ENCODE measurements at places on chromosomes 1 and 21.

DNA sequence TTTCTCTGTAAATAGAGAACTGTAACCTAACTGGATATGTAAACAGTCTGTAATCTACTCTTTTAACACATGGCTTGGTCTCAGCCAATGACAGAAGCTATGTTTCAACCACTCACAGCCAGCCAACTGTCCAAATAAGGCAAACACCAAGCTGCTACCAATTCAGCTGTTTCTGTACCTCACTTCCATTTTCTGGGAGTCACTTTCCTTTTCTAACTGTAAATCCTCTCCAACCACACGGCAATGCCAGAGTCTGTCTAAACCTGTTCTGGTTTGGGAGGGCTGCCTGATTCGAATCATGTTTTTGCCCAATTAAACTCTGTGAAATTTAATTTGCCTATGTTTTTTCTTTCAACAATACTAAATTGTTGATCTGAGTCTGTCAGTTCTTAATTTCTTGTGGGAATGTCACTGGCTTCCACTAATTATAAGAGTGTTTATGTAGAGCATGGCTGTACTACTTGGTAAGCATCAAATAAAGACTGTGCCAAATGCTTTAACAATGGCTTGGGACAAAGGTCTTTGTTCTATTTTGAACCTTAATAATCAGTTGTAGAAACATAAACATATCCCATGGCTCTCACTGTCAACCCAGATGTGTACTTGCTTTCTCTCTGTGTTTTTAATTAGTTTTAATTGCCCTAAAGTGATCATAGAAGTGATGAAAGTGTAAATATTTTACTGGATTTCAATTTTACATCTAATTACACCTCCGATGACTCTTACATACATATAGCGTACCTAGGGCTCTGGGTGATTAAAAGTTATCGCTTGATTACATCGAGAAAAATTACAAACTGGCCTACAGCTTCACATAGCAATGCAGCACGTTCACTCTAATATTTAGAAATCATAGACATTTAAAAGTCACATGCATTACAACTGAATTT, 1144.6 kb upstream of the TMPRSS15 start:
- DNase-seq: no peak

- no peak for DNase-seq
These were observed 59.9 kb upstream of the SPOCD1 start for GRCh38 chr1:31875636-31876236.

- DNase-seq: no peak
These were observed 81.7 kb upstream of the BEND5 start for GRCh38 chr1:48858200-48858920.

DNA sequence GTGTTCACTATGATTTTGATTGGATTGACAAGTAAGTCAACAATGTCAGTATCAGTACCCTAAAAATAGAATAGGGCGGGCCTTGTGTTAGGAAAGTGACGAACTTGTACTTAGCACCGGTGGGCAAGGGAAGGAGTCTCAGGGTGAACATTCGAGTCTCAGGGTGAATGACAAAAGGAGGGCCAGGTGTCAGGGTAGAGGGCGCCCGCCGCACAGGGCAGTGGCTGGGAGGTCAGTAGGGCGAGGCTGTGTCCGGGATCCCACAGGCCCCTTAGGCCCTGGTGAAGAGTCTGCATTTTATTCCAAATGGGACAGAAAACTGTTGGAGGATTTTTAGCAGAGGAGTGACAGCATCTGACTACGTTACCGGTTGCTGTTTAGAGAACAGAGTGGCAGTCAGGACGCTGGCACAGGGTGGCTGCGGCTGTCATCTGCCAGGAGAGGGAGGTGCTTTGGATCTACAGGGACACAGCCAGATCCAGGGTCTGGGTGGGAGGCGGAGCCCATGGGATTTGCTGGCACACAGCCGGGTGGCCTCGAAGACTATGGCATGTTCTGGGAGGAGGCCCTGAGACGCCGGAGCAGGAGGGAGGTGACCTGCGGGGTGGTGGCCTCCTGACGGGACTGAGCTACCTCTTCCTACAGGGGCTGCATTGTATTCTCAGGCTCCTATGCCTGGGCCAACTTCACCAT, 11.0 kb downstream of the AGTRAP start:
- DNase-seq: no peak

DNA sequence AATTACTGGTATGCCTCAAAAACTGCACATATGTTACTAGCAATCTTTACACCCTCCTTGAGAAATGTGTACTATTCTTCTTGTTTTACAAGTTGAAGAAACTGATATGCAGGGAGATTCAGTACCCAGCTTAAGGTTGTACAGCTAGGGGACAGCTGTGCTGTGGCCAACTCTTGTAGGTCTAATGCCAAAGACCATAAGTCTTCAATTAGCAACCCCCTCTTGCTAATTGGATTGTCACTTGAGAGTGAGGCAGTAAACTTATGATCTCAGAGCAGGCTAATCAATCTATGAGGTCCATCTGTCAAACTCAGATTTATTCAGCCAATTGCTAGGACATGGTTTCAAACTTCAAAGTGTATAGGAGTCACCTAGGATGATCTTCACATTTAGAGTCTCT, 492.0 kb upstream of the USP24 start:
- DNase-seq: no peak

DNA sequence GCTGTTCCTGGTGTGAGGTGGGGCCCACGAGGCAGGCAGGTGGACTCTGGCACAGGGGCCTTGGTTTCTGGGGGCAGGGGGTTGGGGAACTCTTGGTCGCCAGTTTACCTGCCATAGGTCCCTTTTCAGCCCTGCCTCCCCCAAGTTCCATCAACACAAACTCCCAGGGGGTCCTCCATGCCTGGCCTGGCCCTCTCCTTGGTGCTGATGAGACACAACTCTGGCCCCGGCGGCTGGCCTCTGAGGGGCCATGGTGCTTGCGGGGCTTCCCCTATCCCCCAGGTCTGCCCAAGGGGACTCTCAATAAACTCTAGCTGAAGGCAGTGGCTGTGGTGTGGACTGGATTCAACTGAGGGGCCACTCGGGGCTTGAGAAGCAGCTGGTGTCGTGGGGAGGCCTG, 16.0 kb downstream of the HTR6 start:
- DNase-seq: no peak

- DNase-seq: peak; percentile 84
These were observed 144.9 kb upstream of the HOOK1 start for GRCh38 chr1:59669752-59670312.

Measured in iris pigment epithelial cell (primary cell).